ENCODE measurements at places on chromosomes 5 and 9. TPM values are rescaled to one million over a fixed set of nuclear protein-coding genes. Genes with fewer than 3 reads are reported as not detected.

DNA sequence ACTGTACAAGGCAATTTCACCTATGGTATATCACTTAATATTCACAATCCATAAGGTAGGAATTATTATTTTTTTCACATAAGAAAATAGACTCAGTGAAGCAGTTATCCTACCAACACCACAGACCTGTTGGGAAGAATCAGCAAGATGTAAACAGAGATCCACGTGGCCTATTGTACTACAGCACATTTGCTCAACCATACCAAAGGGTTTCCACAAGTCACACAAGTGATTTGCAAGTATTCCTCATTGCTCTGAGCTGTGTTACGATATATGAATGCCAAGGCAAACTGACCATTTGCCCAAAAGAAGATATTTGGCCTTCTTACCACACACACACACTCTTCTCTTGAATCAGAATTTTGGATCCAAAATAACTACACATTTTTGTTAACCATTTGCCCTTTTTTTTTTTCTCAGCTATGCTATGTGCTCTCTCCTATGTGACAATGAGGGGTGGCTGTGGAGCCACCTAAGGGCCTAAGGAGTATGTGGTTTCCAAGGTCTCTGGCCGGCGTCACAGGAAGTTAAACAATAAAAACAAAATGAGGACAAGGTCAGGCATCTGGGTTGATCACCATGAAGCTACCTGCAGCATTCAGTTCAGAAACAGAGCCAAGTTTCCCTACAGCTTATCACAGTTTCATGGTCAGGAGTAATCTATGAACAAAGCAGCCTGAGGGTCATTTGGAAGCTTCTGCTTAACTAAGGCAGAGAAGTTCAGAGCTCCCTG lies 171.0 kb upstream of the FREM1 start:
- no peaks in the 10 kb centered on the region for H3K27me3 ChIP-seq
- no peak overlapping the region for H3K4me3 ChIP-seq
- H3K36me3 ChIP-seq, result no peaks in the 10 kb centered on the region
- no peaks in the 10 kb centered on the region for H3K4me1 ChIP-seq
- no peak for DNase-seq

- H3K4me1 ChIP-seq, result peaks cover 6% of the 10 kb centered on the region
- no peaks in the 10 kb centered on the region for H3K36me3 ChIP-seq
- H3K27ac ChIP-seq, result no peak overlapping the region
Observed at GRCh38 chr5:149675610-149676201, 54.4 kb upstream of the PPARGC1B start.

DNA sequence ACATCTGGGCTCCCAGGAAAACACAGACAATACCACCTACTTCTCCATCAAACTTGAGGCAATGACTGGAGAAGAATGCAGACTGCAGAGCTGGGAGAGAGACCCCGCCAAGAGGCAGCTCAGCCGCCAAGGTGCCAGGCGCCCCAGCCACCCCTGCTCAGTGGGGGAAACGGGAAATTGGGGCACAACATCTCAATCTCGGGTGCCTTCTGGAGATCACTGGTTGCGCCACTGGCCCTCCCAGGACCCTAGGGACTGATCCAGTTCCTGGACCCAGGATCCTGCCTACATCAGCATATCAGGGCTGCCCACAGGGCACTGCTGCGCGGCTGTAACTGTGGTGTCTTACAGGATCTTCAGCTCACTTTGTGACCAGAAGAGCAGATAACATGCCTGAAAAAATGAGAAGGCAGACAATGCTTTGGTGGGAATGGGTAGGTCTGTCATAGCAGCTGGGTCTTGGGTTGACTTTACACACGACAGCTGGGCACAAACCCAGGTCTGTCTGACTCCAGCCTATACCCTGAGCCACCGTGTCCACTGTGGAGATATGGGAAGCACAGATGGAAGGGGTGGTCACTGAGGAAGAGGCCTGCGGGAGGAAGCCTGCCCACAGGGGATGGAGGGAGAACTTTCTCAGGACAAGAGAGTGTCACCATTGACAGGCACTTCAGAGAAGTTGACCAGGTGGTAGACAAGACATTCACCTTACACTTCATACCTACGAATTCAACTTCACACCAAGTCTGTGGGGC lies 135.2 kb upstream of the RAPGEF1 start:
- no peak overlapping the region for H3K27ac ChIP-seq
- H3K4me1 ChIP-seq, result no peaks in the 10 kb centered on the region
- H3K36me3 ChIP-seq, result no peaks in the 10 kb centered on the region
- DNase-seq, result no peak
- no peak overlapping the region for H3K4me3 ChIP-seq

DNA sequence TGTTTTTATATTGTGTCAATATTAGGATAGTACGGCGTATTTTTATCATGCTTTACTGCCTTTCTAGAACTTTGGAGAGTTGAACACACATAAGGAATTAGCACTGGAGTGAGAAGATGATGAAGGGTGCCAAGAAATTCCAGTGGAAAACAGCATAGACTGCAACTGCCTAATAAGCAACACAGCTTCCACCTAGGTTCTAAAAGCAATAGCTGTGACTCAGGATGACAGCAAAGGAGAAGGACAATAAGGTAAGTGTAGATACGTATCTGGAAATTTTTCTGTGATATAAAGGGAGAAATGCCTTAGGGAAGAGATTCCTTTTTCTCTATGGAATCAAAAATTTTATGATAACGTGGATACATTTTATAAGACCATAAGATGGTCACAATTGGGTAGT lies 7.4 kb downstream of the PTPRD start:
- no peak for DNase-seq
- H3K36me3 ChIP-seq, result no peaks in the 10 kb centered on the region
- H3K27me3 ChIP-seq, result no peaks in the 10 kb centered on the region
- H3K4me1 ChIP-seq, result no peaks in the 10 kb centered on the region
- no peak overlapping the region for H3K4me3 ChIP-seq

PCDHB8 gene
- total RNA-seq, result not detected

All from PC-9 (cell line).